ENCODE measurements at places on chromosomes 2 and 18.
A peak's percentile ranks its signal among the peaks of the same experiment; 100 is the strongest.

DNA sequence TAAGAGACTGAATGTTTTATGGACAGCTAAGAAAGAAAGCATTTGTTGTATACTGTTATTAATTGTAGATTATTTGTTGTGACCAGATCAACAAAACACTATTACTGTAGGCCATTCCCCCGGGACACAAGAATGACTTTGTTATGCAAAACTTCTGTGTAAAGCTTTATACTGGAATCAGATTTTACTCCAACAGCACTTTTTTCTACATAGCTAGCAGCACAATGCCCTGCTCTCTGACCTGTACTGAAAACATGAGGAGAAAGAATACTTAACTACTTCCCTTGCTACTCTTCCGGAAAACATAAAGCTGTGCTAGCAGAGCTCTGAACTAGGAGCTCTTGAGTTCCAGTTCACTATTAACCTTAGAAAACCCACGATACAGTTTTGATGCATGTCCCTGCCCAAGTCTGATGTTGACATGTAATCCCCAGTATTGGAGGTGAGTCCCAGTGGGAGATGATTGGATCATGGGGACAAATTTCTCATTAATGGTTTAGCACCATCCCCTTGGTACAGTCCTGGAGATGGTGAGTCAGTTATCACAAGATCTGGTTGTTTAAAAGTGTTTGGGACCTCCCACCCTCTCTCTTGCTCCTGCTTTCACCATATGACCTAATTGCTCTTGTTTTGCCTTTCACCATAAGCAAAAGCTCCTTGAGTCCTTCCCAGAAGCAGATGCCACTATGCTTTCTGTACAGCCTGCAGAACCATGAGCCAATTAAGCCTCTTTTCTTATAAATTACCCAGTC, 601.1 kb upstream of the PIK3C3 start:
- DNase-seq: no peak

DNA sequence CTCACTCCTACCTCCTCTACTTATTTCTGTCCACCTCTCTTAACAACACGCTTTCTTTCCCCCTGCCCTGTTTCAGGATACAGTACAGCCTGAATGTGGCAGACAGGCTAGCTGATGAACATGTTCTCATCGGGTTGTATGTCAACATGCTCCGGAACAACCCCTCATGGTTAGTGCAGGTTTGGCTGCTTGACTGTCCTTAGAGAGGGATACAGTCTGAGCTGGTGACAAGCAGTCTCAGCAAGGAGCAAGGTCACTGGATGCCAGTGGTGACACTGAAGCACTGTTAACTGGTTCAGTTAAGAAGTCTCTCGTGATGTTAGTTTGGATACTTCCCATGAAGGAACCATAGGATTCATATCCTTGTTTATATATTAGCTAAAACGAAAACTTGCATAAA, 128.6 kb downstream of the DTNA start:
- DNase-seq: no peak

GRCh38 chr2:7052404-7052803, 135.2 kb downstream of the RNF144A start:
- no peak for DNase-seq

- DNase-seq: peak; percentile 49
Observed at GRCh38 chr2:174259981-174260380, 11.6 kb upstream of the OLA1 start.

DNA sequence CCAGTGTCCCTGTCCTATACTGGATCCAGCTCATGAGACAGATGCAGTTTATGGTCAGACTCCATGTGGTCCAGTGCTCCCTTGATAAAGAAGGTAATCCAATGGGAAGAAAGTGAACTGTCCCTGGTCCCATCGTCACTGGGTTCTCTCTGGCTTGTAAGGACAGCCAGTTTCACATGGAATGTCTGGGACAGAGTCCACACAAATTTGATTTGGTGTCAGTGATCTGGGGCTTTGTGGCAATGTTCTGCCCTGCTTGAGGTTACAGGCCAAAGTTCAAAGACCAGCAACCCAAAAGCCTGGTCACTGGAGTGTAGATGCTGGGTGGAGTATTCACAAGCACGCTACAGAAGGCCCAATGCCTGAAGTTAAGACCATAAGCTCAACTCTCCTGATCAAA, 22.2 kb upstream of the FHL2 start:
- no peak for DNase-seq

- no peak for DNase-seq
Observed at GRCh38 chr2:50215736-50216135, 816.2 kb downstream of the NRXN1 start.

DNA sequence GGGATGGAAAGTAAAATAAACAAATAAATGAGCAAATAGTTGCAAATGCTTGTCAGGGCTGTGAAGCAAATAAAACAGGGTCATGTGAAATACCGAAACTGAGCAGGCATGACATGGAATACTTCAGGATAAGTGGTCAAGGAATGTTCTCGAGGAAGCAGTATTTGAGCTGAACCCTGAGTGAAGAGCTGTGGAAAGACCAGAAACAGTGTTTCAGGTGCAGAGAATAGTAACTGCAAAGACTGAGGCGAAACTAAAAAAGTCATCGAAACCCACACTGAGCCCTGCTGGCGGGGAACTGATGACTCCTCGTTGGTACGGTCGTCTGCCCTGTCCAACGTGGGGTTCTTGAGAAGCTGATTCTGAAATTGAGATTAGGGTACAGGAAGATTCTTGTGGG, 27.2 kb upstream of the MYCN start:
- no peak for DNase-seq

- DNase-seq: no peak
Observed at GRCh38 chr2:101583861-101584260, 108.9 kb upstream of the RFX8 start.

GRCh38 chr18:61666876-61667590, 225.8 kb downstream of the RNF152 start:
- no peak for DNase-seq

GRCh38 chr2:150710916-150711315, 223.4 kb upstream of the RND3 start:
- no peak for DNase-seq

GRCh38 chr18:670522-670921, 13.1 kb downstream of the TYMS start:
- DNase-seq: no peak

DNA sequence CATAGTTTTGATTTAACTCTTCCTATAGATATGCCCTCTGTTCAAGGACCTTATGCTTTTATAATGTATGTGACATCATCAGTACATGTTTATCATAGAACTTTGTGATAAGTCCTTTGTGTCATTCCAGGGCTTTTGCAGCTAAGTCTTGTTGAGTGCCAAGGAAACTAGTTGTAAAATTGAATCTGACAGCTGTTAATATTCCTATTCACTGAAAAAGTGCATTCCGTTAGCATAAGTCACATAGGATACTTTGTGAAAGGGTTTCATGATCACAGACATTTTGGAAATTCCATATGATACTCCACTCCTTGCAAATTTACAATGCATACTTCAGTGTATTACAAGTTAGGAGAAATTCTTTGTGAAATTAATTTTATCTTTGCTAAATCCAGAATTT, 503.4 kb downstream of the CCDC85A start:
- peak; percentile 85 for DNase-seq

GRCh38 chr2:235896061-235896460, 272.1 kb downstream of the GBX2 start:
- no peak for DNase-seq

- no peak for DNase-seq
Observed at GRCh38 chr2:221779614-221780067, 207.5 kb upstream of the EPHA4 start.
